ENCODE measurements at places on chromosomes 3 and 15.

- DNase-seq = no peak
Observed at GRCh38 chr3:165463531-165463930, 267.3 kb upstream of the SLITRK3 start.

DNA sequence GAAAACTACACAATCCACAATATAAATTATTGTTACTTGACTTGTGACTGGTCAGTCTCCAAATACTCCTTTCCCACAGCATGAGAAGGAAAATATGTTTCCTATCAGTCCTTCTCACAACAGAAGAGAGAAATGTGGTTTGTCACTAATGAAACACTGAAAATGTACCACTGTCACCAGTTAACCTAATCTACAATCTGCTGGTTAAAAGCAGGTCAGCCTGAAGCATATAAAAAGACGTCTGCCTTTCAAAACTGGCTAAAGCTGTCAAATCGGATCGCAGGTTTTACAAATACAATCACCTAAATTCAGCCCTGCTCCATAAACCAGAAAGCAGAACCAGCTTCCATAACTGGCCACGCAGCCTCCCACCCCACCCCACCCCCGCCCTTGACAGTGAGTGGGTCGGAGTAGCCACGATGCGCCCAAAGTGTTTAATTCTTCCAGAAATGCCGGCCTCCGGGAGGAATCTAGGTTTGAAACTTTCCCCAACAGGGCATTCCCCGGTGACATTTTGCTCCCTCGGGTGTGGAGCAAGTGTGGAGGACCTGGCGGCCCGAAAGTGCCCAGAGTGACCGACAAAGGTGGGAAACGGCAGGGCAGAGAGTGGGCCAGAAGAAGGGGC lies 682 bp downstream of the ETFA start:
- peak; percentile 18 for DNase-seq

DNA sequence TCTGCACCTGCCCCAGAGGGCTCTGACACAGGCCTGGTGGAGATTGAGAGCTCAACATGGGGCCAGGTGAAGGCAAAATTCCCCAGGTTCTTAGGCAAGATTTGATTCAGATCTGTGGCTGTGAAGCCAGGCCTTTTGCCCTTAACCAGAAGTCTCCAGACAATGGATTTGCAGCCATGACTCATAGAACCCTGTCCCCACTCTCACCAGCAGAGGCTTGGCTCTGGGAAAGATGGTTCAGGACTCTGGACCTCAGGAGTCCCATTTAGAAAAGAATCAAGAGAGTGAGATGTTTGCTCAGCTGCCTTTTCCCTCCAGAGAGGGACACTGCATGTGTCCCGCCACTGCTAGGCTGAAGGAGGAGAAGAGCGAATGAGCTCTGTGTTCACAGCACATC lies 361.4 kb upstream of the ICE2 start:
- DNase-seq = peak; percentile 28

GRCh38 chr15:62544446-62544845 lies 379.4 kb upstream of the C2CD4B start:
- no peak for DNase-seq

DNA sequence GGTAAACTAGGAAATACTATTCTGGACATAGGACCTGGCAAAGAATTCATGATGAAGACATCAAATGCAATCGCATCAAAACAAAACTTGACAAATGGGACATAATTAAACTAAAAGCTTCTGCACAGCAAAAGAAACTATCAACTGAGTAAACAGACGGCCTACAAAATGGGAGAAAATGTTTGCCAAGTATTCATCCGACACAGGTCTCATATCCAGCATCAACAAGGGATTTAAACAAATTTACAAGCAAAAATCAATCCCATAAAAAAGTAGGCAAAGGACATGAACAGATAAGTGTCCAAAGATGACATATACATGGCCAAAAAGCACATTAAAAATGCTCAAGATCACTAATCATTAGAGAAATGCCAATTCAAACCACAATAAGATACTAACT lies 1088.9 kb downstream of the NAALADL2 start:
- DNase-seq = no peak

DNA sequence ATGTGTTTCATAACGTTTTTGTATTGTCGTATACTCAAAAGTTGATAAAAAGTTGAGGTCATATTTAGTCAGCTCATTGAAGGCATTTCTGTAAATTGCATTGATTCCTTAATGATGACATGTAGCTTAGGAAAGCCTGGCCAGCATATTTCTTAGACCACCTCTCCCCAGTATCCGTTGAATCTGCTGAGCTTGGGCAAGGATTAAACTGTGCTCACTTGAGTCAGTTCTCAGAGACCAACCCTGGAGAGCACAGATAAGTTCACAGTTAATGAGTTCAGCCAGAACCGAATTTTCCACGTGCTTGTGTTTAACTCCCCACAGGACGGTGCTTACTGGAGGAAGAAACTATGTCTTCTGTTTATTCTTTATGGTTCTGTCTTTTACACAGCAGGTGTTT lies 132.7 kb downstream of the SLC25A26 start:
- DNase-seq = peak; percentile 93

DNA sequence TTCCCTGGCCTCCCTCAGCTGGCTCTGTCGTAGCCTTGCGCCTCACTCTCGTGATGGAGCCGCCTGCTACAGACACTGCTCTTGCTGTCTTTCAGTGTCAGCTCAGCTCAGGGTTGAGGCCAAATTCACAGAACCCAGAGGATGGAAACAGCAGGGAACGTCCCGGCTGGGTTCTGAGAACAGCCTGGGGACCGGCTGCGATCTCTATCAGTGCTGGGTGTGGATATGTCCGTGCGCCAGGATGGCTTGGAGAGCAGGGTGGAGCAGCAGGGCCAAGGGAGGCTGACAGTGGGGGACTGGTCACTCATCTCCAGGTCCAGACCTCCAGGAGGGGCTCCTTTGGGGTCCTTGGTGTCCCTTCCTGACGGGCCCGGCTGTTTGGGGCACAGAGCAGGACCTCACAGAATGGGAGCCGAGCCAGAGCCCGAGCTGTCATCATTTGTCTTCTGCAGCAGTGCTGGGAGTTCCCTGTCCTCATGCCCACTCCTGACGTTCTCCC lies 18.4 kb downstream of the KLF15 start:
- DNase-seq = no peak

GRCh38 chr15:33029109-33029652 lies 165.3 kb downstream of the FMN1 start:
- peak; percentile 75 for DNase-seq

GRCh38 chr3:50651445-50651844 lies 23.3 kb upstream of the DOCK3 start:
- no peak for DNase-seq

GRCh38 chr3:123635217-123635616 lies 50.4 kb upstream of the HACD2 start:
- no peak for DNase-seq

GRCh38 chr3:7332696-7333095 lies 471.8 kb downstream of the GRM7 start:
- no peak for DNase-seq

DNA sequence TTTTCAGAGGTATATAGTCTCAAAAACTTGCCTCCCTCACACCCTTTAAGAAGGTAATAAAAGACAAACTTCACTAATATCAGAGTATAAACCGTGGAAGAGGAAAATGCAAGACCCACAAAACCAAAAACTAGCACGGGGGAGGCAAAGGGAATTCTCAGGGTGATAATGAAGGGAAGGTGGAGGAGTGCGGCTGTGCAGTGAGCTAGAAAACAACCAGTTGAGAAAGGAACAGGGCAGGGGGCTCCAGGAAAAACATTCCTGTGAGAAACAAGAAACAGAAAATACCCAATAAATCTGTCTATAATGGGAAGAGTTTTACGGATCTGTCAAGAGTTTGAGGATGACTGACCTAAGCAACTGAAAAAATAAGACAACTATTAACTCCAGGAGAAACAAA lies 31.6 kb downstream of the TAMM41 start:
- no peak for DNase-seq

DNA sequence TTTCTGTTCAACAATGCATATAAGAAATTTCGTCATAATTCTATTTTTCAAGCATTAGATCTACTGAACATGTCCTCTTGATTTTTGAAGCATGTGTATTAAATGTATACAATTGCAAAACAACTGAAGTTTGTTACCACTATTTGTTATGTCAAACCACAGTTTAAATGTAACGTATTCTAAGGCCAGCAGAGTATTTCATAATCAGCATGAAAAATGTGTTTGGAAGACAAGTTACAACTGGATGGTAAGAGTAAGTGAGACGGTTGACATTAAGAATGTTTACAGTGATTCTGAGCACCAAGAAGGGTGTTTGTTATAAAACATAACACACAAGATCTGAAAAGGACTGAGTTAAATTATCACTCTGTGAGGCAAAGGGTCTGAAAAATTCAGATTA lies 738.4 kb downstream of the PLOD2 start:
- DNase-seq = no peak

DNA sequence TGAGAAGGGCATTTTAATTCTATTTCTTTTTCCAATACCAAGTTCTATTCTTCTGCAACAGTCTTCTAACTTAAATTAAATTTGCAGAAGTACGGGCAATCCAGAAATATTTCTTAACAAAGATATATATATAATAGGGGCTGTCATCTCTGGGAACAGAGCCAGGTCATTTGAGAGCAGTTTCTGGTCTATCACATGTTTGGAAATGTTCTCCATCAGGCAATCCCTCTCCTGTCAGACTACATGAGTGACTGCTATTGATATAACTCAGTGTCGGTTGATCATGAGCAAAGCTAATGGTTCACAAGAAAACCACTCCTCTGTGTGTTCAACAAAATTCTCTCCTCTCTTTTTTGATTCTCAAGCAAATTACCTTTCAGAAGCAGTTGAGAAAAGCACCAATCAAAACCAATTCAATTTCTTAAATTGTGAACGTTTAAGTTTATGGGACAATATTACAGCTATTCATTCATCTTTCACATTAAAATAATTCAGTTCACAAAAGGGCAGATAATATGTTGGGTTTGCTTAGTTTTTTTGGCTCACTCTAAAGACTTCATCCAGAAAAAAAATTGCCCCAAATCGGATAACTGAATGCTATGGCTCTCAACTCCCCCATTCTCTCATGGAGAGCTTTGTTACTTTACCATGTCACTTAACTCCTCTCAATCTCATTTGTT lies 152.9 kb upstream of the TGFBR2 start:
- DNase-seq = peak; percentile 33

- peak; percentile 67 for DNase-seq
Observed at GRCh38 chr15:65077981-65078352, 1.4 kb downstream of the KBTBD13 start.

- DNase-seq = no peak
Observed at GRCh38 chr3:150734795-150735119, 28.2 kb downstream of the SIAH2 start.

- no peak for DNase-seq
Observed at GRCh38 chr3:36900474-36901443, 44.1 kb downstream of the TRANK1 start.

DNA sequence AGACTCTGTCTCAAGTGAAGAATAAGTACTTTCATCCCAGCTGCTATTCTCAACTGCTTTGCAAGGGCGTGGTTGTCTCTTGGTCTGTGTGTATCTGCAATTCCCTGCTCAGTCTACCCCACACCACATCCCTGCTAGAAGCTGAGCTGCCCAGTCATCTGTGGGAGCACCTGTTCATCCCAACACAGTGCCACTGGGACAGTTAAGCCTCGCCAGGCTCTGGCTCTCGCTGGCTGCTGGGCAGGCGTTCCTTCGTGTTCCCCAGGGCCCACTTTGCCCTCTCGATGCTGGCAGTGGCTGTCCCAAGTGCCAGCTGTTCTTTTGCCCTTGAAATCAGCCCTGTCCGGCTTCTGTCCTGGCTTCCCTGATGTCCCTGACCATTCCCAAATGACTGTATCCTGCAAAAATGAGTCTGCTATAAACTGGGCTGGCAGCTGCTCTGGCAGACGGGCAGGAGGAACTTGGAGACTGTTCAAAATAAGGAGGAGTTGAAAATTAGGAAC lies 91.6 kb upstream of the KLHL25 start:
- no peak for DNase-seq

DNA sequence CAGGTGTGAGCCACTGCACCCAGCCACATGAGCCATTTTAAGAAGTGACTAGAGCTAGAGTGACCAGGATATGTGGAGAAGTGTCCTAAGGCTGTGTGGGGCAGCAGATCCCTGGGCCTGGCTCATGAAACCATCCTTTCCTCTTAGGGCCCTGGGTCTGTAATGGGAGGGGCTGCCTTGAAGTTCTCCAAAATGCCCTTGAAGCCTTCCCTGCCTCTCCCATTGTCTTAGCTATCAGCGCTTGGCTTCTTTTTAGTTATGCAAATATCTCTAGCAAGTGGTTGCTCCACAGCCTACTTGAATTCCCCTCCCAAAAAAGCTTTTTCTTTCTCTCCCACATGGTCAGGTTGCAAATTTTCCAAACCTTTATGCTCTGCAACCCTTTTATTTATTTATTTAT lies 112.4 kb upstream of the SPATA16 start:
- DNase-seq = no peak

- no peak for DNase-seq
Observed at GRCh38 chr15:69815793-69816192, 281.9 kb downstream of the TLE3 start.

GRCh38 chr3:12679468-12679867 lies 15.6 kb upstream of the RAF1 start:
- peak; percentile 89 for DNase-seq

DNA sequence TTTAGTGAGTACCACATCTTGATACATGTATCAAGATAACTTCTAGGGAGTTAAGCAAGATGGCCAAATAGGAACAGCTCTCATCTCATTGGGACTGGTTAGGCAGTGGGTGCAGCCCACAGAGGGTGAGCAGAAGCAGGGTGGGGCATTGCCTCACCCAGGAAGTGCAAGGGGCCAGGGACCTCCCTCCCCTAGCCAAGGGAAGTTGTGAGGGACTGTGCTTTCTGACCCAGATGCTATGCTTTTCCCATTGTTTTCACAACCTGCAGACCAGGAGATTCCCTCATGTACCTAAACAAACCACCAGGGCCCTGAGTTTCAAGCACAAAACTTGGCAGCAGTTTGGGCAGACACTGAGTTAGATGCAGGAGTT lies 665.0 kb upstream of the CBLB start:
- no peak for DNase-seq

DNA sequence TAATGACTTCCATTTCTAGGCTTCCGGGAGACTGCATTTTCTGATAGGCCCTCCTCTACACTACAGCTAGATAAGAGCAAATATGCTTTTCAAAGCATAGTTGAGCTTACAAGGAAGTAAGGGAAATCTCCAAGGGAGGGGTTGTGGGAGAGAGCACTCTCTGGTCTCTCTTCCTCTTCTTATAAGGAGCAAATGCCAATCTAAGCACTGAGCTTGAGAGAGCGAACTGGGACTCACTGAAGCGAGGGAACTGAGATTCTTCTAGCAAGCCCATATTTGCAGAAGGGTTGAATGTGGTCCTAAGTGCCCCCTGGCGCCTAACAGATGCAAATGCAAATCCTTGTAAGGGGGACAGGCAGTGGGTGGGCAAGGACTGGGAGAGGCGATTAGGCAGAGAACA lies 164.8 kb downstream of the ERC2 start:
- DNase-seq = peak; percentile 80

- no peak for DNase-seq
Observed at GRCh38 chr15:30919877-30920550, 16.3 kb downstream of the FAN1 start.

GRCh38 chr15:94230883-94231722 lies at the start of gene MCTP2:
TSS of gene MCTP2 (plus strand) at chr15:94231561. CDS start at chr15:94298266, 66,705 bp downstream.
- DNase-seq = peak; percentile 54

DNA sequence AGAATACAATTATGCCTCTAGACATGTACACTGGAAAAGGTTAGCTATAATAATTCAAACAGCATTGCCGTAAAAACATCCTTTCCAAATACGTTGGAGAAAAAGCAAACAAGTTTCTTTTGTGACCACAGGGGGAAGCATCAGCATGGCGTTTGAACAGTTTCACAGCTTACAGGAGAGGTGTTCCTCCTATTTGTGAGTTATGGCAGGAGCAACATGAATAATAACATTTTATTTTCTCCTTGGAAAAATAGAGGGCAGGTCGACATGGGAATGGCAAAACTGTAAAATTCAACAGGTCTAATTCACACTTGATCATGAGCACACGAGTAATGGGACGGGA lies 39.7 kb upstream of the GADL1 start:
- peak; percentile 89 for DNase-seq

All from choroid plexus epithelial cell (primary cell).